Tracheal epithelial cell (primary cell): ENCODE measurements at places on chromosomes 6 and 20. TPM values are rescaled to one million over a fixed set of nuclear protein-coding genes. Genes with fewer than 3 reads are reported as not detected.

The CLIC5 gene
- total RNA-seq, result 0.72 TPM in 1 of 2 replicates, not detected in the other

The PAK5 gene
- under 0.01 TPM in 1 of 2 replicates, not detected in the other for total RNA-seq

The MMUT gene
- total RNA-seq, result 8.9 and 15.1 TPM in 2 replicates

The PRR18 gene
- under 0.01 TPM in 1 of 2 replicates, not detected in the other for total RNA-seq

The VWA7 gene
- 0.43 and 0.48 TPM in 2 replicates for total RNA-seq

The PNPLA1 gene
- total RNA-seq, result not detected in 2 replicates
